ENCODE measurements at places on chromosomes 1 and 21. TPM values are rescaled to one million over a fixed set of nuclear protein-coding genes. Genes with fewer than 3 reads are reported as not detected.

- DNase-seq: no peak
- H3K27ac ChIP-seq: no peak overlapping the region
- no peak overlapping the region for H3K4me3 ChIP-seq
- H3K36me3 ChIP-seq: no peaks in the 10 kb centered on the region
Measured at GRCh38 chr1:30778154-30778978, 20.8 kb upstream of the LAPTM5 start.

DNA sequence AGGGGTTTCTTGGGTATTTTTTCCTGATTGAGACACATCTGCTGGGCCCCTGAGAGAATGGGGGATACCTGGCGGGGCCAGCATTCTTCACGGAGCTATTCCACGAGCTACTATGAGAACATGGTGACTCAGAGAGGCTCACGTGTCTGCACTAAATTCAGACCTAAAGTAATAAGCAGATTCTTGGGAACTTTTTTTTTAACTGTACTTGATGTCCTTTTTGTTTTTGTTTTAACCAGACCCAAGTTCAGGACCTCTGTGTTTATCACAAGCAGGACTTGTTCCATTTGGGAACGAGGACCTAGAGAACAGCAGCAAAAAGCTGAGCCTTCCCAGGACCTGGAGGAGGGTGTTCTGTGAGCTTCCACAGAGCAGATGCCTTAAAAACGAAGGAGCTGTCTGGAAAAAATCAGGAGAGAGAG, 44.0 kb downstream of the EVA1C start:
- H3K27me3 ChIP-seq: no peaks in the 10 kb centered on the region
- no peaks in the 10 kb centered on the region for H3K36me3 ChIP-seq
- H3K4me3 ChIP-seq: no peak overlapping the region
- H3K27ac ChIP-seq: no peak overlapping the region

DNA sequence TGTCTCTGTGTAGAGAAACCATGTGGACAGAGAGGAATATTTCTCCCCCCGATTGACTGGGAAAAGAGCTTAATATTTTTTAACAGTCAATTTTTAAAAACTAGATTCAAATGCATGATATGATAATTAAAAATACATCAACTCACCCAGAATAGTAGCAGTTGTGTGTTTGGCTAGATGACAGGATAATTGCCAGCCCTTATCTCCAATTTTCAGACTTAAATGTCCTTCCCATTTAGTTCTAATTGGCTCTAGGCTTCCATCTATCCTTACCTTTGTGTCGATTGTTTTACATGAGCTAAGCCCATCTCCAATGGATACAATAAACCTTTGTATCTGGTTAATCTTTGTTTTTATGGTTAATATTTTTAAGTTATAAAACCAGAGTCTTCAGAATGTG, 23.9 kb upstream of the KIAA0040 start:
- H3K27me3 ChIP-seq: no peaks in the 10 kb centered on the region
- peaks cover 6% of the 10 kb centered on the region for H3K4me1 ChIP-seq
- DNase-seq: no peak
- no peak overlapping the region for H3K4me3 ChIP-seq

OR2L2 gene
- total RNA-seq: not detected

PEX10 gene
- total RNA-seq: 39.3 TPM

DNA sequence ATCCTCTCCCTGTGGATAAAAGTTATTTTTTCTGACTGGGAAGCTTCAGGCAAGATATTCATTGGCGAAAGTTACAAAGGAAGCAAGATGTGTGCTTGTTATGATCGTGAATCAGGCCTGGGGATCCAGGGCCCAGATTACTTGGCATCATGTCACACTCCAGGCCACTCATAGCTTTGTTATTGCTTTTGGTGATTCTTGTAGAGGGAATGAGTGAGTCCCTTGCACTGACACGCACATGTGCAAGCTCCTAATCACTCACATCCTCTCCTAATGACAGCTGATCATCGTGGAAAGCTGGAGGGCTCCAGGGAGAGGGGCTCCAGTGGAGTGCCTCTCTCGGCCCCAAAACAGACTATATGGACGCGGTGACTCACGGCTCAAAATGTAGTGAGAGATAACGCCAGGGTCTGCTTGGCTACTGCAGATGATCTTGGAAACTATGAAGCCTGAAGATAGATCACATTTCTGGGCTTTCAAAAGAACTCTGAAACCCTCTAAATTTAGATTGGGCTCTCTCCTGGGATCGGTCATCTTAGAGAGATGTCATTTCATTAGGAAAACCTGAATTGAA, 481.1 kb upstream of the USP24 start:
- no peaks in the 10 kb centered on the region for H3K4me1 ChIP-seq
- H3K27ac ChIP-seq: no peak overlapping the region
- no peaks in the 10 kb centered on the region for H3K27me3 ChIP-seq
- DNase-seq: no peak

SPRR1B gene
- total RNA-seq: not detected
